Stimulated activated CD4-positive, alpha-beta T cell treated with anti-CD3 and anti-CD28 coated beads, Interleukin-4, amount 100 ng/mL, for 4 hours (primary cell): ENCODE measurements at places on chromosomes 16 and 17.

DNA sequence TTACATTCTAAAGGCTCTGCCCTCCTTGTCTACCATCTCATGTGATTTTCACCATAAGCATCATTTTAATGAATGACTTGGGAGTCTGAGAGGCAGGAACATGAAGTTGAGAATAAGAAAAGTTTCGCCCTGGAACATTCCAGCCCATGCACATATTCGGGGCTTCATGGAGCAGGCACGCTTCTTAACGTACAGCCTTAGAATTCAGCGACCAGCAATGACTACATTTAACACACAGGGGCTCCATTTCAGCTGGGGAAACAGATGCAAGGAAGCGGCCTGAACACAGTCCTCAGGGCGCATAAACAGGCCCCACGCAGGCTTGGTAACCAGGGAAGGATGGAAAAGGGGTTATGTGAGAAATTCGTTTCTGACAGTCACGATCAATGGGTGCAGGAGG, 357.4 kb downstream of the SLC39A11 start:
- DNase-seq: no peak

DNA sequence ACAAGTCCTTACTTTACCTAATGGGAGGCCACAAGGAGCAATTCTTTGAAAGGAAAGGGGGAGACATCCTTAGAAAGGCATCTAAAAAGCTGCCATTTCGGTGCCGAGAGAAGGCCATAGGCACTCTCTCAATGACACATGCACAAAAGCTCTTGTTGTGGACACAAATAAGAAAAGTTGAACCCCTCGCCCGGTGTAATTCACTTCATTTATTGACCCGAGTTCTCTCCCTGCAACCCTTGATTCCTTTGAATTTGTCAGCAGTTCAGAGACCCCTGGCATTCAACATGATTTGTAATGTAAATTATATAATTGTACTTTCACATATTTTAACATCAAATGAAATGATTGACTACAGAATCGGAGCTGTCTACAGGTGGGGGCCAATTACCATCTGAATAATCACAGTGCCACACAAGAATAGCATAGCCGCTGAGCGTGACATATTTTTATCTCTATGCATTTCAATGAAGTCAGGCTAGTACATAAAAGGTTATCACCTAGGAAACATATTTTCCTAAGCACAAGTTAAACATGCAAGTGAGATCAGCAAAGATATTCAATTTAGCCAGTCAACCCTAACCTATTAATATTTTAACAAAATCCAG, 66.7 kb downstream of the IRX6 start:
- DNase-seq: no peak

GRCh38 chr17:58189436-58190146, 2.9 kb upstream of the EPX start:
- no peak for DNase-seq

- DNase-seq: no peak
Measured at GRCh38 chr17:46730679-46731078, 87.8 kb downstream of the WNT3 start.

- DNase-seq: no peak
Measured at GRCh38 chr17:58947824-58948223, 158.9 kb downstream of the TRIM37 start.

DNA sequence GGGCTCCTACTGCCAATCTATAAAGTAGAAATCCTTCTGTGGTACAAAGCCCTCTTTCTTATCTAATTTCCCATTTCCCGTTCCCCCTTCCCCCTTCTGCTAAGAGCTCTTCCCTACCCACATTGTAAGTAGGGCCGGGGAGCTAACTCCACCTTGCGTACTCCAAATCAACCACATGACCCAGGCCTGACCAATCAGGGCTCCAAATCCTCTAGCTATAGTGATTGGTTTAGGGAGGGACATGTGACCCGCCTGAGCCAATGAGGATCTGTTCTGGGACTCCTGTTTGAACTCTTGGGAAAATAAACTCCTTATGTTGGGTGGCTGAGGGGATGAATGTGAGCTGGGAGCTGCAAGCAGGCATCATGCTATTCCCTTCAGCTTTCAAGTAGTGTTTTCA, 40.9 kb upstream of the MEOX1 start:
- DNase-seq: no peak

- no peak for DNase-seq
Measured at GRCh38 chr17:75764417-75764710, 628 bp downstream of the GALK1 start.

- DNase-seq: no peak
Measured at GRCh38 chr16:14003074-14003570, 68.0 kb upstream of the MRTFB start.

DNA sequence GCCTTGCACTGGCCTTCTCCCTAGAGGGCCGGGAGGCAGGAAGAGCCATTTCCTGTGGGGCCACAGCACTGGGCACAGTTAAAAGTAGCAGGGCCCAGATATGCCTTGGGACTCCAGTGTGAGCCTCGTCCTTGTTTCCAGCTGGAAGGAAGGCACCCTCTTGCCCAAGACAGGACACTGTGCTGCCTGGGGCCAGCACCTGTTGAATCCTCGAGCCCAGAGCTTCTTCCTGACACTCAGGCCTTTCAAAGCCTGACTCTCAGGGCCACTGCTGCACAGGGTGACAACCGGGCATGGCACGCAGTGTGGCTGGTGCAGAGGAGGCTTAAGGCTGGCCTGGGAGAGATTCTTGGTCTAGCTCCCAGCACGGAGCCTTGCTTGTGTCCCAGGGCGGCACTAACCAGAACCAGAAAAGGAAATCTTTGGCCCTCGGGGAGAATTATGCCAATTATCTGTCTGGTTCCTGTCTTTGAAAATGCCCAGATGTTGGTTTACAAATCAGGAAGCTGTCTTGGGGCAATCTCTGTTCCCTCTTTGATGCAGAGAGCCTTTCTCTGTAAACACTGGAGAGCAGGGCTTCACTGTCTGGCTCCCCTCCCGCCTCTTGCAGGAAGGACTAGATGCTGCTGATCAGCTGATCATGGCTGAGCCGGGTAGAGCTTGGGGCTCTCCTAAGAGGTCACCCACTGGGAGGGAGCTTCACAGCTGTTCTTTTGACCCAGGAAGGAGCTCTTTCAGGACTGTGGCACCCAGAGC, 11.1 kb downstream of the LDHD start:
- DNase-seq: no peak

DNA sequence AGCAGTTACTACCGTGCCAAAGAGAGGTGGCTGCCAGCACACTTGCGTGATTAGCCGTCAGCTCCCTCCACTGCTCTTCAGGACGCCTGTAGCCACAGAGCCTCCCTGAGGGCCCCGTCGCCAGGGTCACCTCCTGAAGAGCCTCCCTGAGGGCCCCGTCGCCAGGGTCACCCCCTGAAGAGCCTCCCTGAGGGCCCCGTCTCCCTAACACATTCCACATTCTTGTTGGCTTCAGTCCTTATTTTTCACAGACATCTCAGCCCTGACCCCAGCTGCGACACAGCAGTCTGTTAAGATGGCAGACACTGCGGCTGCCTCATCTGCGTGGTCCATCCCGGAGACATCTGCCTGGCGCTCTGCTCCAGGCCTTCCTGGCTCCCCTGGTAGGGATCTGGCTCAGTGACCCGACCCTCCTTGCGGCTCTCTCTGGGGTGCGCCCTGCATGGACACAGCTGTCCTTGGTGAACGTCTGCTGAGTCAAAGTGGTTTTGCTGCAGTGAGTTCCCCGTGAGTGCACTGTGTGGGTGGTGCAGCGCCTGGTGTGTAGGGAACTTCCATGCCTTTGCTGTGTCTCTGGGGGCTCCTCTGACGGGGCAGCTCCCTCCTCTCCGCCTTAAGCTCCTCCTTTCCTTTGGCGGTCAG, 11.4 kb downstream of the ACSF3 start:
- no peak for DNase-seq

- no peak for DNase-seq
Measured at GRCh38 chr17:27218719-27219488, 75.0 kb upstream of the WSB1 start.

DNA sequence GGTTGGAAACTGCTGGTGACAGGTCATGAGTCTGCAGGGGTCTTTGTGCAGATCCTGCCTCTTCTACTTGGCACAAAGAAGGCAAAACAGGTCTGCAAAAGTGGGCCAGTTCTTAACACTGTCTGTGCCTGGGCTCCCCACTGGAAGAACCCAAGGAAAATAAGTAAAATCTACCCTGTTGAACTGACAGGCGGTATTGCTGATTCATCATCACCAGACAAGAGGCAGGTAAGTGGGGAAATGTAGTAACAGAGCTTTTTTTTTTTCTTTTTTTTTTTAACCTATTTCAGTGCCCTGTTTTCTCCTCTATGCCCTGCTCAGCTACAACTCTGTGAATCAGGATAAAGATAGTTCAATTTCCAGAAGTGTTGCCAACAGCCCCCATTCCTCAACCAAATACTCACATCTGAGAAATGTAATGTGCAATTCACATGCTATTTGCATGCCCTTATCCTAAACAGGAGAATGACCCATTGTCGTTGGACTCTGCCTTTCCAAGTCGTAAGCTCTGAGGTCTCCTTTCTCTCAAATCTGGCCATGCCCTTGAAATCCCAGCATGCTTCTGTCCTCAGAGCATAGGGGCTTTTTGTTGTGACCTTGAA, 237.0 kb downstream of the SOX9 start:
- DNase-seq: no peak

GRCh38 chr17:18860161-18860972, 2.4 kb downstream of the PRPSAP2 start:
- no peak for DNase-seq

DNA sequence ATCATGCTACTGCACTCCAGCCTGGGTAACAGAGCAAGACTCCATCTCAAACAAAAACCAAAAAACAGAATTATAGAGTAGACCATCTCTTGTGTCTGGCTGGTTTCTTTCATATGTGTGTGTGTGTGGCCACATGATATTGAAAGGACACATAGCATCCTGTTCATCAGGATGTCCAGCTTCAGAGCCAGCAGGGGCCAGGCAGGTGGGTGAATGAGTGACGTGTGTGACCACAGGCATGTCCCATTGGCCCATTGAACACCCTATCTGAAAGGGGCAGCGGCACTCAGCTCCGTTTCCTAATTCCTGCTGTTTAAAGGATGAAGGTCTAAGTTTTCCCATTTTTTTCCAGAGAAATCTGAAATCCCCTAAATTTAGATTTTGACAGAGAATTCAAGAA, 174.2 kb downstream of the PRKCB start:
- DNase-seq: no peak

DNA sequence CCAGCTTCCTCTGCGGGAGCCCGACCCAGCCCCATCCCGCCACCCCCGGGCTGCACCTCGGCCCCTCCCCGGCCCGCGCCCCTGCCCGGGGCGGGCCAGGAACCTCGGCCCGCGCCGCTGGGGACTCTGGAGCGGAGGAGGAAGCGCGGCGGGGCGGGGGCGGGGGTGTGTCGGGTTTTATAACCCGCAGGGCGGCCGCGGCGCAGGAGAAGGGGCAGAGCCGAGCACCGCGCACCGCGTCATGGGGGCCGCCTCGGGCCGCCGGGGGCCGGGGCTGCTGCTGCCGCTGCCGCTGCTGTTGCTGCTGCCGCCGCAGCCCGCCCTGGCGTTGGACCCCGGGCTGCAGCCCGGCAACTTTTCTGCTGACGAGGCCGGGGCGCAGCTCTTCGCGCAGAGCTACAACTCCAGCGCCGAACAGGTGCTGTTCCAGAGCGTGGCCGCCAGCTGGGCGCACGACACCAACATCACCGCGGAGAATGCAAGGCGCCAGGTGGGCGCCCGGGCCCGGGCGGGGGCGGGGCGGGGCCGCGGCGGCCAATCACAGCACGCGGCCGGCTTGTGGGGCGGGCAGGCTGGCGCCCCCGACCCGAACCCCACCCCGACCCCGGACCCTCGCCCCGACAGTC, at the start of gene ACE:
Gene ACE (plus strand): TSS at position 208 of the 626 bp plus-strand sequence. CDS start 34 bp downstream, at position 242.
- peak; percentile 31 for DNase-seq

GRCh38 chr16:69894676-69895075, 56.5 kb upstream of the CLEC18A start:
- DNase-seq: no peak

GRCh38 chr17:61410141-61411010, 10.7 kb downstream of the TBX2 start:
- DNase-seq: peak; percentile 61

GRCh38 chr17:12431188-12431587, 234.5 kb upstream of the MYOCD start:
- no peak for DNase-seq

GRCh38 chr17:4597975-4598374, 13.6 kb downstream of the SMTNL2 start:
- no peak for DNase-seq

GRCh38 chr17:4199818-4200402, 56.9 kb downstream of the CYB5D2 start:
- DNase-seq: no peak

DNA sequence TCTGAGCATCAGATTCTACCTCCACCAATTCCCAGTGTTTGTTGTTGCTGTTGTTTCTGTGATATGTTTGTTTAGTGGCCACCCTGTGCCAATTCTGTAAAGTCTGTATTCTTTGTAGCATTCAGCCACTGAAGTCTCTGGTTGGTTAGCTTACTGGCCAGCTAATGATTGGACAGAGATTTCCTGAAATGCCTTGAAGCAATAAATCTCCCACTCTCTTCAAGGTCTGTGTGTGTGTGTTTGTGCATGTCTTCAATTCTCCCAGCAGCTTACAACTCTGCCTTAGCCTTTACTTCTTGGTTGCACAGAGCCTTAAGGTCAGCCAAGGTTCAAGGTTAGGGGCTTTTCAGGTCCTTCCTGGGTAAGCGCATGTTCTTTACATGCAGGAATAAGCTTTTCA, 38.2 kb downstream of the PRPSAP2 start:
- no peak for DNase-seq

DNA sequence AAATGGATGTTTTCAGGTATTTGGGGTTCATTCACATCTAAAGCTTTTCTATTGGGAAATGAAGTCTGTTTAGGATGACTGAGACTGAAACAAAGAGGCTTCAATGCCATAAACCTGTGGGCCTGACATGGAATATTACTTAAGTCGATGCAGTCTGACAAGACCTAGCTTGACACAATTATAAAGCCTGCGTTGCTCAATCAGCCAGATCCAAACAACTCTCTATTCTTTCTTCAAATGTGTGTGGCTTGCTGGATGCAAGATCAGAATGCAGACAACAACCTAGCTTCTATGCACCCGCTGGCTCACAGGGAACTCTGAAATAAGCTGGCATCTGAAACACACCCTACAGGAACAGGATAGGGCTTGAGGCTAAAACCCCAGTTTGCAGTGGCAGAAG, 40.0 kb downstream of the RFFL start:
- no peak for DNase-seq
